ENCODE measurements at places on chromosomes 2 and 18.

GRCh38 chr18:23890589-23890988 is 124.0 kb upstream of the TTC39C start:
- no peak for DNase-seq

DNA sequence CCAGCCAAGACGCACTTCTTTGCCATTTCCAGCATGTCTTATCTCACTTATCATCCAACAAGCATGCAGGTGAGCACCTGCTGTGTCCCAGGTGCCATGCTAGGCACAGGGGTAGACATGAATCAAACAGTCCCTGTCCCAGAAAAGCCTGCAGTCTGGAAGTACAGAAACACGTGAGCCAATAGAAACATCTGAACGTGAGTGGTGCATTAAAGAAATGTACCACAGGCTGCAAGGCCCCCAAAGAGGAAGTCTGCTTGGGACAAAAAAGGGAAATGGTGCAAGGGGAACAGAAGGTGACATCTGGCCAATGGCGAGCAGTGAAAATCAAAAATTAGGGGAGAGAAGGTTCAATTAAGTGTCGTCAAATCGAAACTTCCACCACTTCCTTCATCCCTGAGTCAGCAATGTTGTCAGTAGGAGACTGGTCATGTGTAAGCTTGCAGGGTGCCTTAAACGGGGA is 17.6 kb upstream of the TMEM247 start:
- peak; percentile 99 for DNase-seq

DNA sequence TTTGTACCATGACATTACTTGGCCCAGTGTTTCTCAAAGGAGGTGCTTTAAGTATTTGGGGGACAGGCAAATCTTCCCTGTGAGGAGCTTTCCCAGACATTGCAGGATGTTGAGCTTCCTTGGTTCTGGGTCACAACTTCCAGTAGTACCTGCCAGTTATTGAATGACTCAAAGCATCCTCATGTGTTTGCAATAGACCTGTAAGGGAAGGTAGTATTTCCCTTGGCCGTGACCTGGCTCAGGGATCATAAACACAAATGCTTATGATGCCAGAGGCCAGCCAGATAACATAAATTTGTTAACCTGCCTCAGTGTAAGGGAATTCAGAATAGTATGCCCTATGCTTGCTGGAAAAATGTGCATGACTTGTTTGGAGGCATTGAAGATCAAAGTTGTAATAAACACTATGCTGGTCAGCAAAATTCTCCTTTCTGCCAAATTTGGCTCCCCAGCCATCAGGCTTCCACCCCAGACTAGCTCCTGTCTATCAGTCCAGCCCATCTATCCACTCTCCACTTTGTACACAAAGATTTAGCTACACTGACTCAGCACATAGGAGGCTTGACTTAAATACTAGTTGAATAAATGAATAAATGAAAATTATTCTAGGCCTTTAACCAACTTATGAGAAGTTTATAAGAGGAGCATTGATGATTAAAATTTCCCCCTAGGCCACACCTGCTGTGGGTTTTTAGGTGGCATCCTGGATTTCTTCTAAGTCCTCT is 102.0 kb upstream of the EFEMP1 start:
- DNase-seq, result no peak

DNA sequence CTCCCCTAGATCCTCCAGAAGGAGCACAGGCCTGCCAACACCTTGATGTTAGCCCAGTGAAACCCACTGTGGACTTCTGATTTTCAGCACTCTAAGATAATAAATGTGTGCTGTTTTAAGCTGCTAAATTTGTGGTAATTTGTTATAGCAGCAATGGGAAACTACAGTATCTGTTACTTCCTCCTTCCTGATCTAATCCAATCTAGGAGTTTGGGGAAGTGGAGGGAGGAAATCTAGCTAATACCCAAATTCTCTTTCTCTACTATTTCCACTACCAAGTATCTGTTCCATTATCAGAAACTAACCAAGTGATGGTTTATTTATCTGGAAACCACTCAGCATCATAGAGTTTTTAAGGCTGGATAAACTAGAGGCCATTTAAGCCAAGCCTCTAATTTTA is 64.9 kb downstream of the AFF3 start:
- peak; percentile 56 for DNase-seq

- peak; percentile 19 for DNase-seq
These were observed 81.9 kb upstream of the TXNDC2 start for GRCh38 chr18:9803698-9804516.

DNA sequence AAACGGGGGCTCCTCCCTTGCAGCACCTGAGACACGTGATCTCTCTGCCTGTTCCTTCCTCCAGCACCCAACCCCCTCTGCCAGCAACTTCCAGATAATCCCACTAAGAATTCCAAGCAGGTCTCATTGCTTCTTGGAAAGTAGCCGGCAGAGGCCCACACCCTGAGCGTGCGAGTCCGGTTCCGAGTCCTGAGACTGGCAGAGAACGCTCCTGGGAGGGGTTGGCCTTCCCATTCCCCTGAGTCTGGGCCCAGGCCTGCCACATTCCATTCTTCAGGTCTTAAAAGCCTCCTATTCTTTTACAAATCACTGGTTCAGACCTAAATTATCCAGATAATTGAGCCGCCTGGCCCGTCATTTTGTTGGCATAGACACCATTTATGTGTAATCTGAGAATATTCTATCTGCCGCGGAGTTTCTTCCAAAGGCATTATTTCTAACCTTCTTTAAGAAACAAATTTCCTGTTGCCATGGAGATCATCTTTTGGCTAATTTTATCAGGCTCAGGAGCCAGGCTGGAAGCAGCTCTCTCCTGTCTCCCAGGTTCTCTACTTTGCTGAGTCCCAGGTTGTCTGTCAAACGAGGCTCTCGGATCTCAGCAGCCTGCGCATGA is 165.4 kb downstream of the MYCN start:
- DNase-seq, result no peak

DNA sequence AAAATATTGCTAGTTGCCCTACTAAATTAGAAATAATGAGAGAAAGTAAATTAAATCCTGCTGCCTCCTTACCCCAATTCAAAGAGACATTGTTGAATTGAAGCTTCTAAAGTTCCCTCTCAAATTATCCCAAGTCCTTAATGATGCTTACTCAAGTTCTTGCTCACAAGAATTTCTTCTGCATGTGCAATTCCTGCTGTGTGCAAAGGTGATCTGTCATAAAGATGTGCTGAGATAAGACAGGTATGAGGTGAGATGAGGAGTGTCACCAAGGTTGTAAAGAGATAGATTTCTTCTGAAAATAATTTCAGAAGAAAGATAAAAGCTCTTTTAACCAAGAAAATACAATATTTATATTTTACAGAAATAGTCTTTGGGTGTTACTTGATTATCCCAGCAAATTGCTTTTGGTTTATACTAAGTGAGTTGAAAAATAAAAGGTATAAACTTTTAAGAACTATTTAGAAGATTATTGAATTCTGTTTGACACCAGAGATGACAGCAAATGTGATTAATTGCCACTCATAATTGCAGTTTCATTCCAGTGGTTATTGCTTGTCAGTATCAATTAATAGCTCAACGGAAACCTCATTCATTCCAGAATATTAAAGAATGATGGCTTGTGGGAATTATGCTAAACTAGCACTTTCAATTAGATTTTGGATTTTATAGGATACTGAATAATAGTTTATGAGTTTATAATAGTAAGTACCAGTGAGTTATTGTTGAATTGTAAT is 674.3 kb downstream of the STK39 start:
- no peak for DNase-seq

DNA sequence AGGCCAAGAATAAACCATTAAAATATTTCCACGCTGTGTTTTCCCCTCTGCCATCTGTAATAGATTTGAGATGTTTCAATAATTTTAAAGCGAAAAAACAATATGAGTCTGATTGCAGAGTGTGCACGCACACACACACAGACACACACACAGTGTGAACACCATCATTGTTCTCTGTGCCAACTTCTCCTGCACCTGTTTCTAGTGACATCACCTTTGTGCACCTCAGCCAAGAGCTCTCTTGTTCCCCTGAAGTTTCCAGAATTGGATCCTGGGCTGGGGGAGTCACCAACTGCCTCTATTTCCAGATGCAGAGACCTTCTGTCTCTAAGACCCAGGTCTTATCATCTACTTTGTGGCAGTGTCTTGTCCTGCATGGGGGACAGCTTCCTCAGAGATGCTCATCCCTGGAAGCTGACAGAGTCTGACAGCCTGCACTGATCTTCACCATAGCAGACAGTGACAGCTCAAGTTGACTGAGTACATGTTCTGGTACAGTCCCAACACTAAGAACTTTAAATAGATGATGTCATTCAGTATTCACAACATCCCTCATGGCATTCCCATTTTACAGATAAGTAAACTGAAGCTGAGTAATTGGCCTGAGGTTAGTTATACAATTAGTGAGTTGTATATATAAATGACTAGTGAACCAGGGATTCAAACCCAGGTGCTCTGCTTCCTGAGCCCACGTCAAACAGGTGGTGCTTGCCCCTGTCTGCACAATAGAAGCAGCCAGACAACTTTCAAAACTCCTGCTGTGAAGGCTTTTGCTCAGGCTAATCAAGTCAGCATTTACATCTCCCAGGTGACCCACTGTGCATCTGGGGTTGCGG is 39.4 kb downstream of the ACOXL start:
- DNase-seq, result no peak

GRCh38 chr2:136327162-136327852 is 209.4 kb upstream of the CXCR4 start:
- DNase-seq, result peak; percentile 34

GRCh38 chr2:215598376-215598975 is 162.6 kb upstream of the FN1 start:
- DNase-seq, result no peak

DNA sequence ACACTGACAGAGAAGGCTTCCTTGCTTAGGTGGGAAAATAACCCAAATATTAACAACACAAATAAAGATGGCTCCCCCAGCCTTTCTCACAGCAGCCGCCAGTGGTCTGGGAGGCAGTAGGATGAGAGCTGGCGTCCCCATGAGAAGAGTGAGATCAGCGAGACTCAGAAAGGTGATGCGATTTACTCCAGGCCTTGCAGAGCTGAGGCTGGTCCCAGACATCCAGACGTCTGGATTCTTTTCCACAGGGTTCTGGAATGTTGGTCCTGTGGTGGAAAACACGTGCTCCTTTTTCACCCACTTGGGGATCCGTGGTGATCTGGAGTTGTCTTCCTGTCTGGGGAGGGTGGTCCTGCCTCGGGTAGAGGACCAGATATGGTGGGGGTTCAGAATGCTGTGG is 190.6 kb downstream of the CTIF start:
- DNase-seq, result no peak

Data from MV-4-11 (cell line).